ENCODE measurements at places on chromosomes 6 and 20.

- DNase-seq = no peak
These were observed 13.5 kb upstream of the RAB5IF start for GRCh38 chr20:36591854-36592641.

- no peak for DNase-seq
These were observed 39.2 kb upstream of the NHSL1 start for GRCh38 chr6:138538390-138539031.

DNA sequence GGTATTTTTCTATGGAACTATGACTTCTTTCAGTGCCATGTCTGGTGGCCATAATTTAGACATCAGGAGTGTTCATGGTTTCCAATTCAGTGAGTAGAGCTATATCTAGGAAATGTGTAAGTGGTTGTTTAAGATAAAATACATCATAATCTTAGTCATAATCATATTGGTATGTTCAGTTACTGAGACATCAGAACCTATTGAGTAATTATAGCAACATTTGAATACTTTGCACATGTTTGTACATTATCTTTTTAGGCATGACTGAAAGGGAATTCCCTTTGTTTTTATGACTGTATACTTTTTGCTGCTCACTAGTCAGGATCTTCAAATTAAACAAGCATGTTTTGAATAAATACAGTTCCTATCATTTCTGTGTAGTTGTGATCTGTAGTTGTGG is 64.0 kb downstream of the STXBP5 start:
- no peak for DNase-seq

- DNase-seq = no peak
These were observed 249.3 kb downstream of the TBX18 start for GRCh38 chr6:84515067-84515466.

- DNase-seq = no peak
These were observed 3.8 kb upstream of the NAPB start for GRCh38 chr20:23425129-23425528.

DNA sequence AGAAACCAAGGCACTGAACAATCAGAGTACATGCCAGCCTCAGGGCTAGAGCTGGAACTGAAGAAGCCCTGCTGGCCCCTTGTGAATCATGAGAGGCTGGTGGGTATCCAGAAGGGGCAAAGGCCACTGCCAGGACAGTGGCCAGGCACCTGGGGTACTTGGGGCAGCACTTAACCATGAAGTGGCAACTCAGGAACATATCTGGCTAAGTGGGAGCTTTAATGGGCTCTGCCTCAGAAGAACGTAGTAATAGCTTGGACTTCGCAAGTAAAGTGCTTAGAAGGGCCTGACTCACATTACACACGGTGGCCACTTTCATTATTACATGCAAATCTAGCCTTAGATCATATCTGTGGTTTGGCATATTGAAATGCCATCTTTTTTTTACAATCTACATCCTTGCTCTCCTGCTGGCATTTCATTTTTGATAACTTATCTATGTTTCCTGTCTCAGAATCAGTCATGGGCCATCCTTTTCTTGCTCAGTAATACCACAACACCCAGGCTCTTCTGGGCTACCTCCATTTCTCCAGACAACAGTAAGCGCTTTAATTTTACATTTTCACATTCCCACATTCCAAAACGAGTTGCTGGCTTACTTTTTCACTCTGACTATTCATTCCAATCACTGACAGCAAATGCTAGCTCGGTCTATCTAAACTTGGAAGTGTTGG is 21.6 kb downstream of the NAPB start:
- no peak for DNase-seq

- no peak for DNase-seq
These were observed 131.7 kb upstream of the PHACTR1 start for GRCh38 chr6:12584631-12585405.

GRCh38 chr6:20921578-20921977 is 387.3 kb downstream of the CDKAL1 start:
- no peak for DNase-seq

GRCh38 chr6:40695114-40695513 is 108.0 kb upstream of the LRFN2 start:
- no peak for DNase-seq

DNA sequence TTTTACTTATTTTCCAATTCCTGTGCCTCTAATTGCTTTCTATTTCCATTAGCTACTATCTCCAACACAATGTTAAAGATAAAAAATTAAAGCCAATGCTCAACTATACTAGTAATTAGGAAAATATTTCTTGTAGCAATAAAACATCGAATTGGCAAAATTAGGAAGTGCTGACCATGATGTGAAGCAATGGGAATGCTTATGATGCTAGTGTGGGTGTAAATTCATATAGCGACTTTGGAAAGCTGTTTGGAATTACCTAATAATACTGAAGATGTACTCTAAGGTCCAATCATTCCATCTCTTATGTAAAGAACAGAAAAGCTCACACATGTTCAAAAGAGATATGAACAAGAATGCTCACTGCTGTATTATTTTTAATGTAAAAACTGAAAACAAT is 78.2 kb downstream of the UBE3D start:
- DNase-seq = no peak

GRCh38 chr6:28250747-28251146 is 1.3 kb downstream of the ZKSCAN4 start:
- DNase-seq = no peak

Data from activated CD4-positive, CD25-positive, alpha-beta regulatory T cell (primary cell).